CD4-positive, alpha-beta T cell treated with Interleukin-12 subunit alpha and Interleukin-12 subunit beta, for 1 hour (primary cell): ENCODE measurements at places on chromosomes 5 and 9.

GRCh38 chr5:74766418-74766848 lies 484 bp downstream of the GFM2 start:
- DNase-seq: peak; percentile 48

- DNase-seq: no peak
Observed at GRCh38 chr9:7862170-7862569, 62.6 kb upstream of the DMAC1 start.

DNA sequence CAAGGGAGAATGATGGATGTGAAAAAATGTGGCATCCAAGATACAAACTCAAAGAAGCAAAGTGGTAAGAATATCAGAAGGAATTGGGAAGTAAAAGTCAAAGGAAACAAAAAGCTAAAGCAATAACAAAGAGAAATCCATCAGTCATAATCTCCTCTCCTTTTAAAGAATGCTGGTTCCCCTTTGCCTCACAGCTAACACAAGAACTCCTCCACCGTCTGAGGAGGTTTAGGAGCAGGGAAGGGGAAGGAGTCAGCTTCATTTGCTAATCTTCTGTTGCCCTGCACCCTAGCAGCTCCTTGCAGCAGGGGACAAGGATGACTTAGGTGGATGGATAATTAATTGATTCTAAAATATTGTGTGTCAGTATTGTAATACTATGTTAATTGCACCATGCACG lies 16.4 kb downstream of the CD274 start:
- no peak for DNase-seq

DNA sequence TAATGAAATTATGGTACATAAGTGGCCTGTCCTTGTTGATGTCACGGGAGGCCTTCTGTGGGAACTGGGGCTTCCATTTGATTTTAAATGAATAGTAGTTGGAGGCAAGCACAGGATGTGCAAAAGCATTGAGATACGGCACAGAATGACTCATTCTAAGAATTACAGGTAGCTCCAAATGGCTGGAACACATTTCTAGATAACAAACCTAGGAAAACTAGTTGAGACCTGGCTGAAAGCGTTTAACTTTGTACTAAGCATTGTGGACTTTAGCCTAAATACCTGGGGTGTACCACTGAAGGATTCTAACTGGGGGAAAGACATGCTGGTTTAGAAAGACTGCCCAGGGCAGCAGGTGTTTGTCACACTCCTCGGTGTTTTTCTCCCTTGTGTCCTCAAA lies 9.4 kb downstream of the SKP2 start:
- no peak for DNase-seq

DNA sequence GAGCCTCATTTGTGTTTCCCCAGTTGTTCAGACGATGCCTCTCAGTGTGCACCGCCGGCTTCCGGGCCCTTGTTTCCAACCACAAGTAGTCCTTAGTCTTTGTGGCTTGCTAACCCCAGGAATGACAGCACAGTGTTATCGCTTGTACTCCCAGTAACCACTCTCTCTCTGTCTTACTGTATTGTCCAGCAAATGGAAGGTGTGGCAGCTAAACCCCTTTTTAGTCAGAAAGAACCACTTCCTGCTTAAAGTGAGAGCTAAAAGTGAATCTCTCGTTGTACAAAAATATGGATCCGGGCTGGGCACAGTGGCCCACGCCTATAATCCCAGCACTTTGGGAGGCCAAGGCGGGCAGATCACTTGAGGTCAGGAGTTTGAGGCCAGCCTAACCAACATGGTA lies 61.3 kb downstream of the ENC1 start:
- peak; percentile 58 for DNase-seq

DNA sequence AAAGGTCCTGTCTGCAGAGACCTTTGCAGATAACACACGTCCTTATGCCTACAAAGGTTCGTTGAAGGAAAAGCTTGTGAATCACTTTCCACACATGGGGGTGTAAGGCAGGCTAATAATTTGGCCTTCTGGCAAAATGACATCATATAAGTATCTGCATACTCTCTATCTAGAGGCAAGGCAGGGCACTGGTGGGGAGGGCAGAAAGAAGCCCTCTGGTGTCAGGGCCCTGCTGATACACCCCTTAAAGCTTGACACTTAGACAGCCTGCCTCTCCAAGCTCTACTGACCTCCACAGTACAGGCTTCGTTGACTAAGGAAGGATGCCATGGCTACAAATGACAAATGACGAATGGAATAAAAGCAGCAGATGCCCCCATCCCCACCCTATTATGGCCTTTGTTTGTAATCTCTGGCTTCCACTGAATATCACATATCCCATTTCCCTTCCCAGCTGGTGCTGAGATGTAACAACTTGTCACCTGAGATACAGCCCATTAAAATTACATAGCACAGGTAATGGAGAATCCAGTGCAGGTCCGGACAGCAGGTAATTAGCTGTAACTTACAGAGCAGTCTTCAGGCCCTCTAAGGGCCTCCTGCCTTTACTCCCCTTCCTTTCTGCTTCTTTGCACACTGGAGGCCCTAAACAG lies 76.9 kb upstream of the IFNK start:
- DNase-seq: no peak
